Transverse colon (tissue), 4 donors: ENCODE measurements at places on chromosomes 1 and 21.

GRCh38 chr1:56390232-56390867 is 189.0 kb downstream of the PLPP3 start:
- no peak for DNase-seq

DNA sequence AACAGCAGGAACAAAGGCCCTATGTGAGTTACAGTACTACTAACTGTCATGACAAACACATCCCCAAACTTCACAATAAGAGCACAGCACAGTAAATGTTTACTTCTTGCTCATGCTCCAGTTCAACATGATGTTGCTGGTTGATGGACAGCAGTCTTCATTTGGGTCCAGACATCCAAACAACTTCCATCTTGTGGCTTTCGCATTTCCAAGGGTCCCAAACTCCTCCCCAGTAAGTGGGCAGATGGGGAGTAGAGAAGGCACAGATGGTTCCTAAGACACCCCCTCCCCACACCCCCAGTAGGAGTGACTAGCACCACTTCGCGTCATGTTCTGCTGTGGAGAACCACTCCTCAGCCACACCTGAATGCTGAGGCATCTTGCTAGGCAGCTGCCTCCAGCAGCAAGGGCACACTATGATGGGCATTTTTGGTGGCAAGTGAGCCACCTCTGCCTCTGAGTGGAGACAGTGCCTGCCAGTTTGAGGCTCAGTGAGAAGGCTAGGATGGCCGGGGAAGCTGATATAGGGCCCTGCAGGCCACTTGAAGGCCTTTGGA is 32.7 kb upstream of the CD2 start:
- DNase-seq: no peak

DNA sequence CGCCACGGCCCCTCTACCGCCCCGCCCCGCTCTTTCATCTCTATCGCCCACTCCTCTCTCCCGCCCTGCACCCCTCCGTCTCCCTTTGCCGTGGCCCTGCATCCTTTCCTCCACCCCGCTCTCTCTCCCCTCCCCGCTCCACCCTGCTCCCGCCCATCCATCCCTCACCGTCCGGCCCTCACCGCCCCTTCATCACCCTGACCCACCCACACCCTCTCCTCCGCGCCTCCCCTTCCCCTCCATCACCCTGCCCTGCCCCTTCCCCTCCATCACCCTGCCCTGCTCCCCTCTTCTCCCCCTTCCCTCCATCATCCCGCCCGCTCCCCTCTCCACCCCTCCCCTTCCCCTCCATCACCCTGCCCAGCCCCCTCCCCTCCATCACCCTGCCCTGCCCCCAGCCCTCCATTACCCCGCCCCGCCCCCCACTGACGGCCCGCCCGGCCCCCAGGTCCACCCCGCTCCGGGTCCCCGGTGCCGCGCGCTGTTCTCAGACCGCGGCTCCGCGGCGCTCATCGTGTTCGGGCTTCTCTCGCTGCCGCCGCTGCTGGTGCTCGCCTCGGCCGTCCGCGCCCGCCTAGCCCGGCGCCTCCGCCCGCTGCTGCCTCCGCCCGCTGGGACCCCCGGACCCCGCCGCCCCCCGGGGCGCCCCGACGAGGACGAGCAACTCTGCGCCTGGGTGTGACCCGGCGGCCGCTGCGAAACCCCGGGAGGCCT is 6.2 kb upstream of the ANKRD65 start:
- DNase-seq: no peak

DNA sequence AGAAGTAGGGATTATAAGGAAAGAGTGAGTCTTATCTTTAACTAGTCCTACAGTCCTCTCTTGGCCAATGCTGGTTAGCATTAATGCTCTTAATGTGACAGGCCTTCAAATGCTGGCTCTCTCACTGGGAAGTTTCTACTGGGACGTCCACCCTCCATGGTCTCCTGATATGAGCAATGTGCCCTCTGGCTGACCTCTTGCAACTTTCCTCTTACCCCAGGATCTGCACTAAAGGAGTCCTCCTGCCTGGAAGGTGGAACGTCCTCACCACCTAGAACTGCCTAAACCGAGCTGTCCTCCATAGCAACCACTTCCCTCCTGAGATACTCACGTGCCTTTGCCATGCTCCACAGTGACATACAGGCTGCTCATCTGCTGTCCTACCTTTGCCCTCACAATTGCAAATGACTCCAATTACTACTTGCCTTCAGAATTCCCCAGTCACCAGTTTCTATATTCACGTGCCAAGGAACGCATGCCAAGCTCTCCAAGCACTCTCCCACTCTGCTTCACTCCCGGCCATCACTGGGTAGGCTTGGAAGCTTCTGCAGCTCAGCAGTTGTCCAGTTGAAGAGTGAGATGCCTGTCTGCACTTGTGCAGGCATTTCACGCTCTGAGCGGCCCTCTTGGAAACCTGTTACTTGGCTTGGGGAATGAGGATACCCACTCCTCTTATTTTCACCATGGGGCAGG is 404.7 kb downstream of the RRAGC start:
- DNase-seq: no peak

DNA sequence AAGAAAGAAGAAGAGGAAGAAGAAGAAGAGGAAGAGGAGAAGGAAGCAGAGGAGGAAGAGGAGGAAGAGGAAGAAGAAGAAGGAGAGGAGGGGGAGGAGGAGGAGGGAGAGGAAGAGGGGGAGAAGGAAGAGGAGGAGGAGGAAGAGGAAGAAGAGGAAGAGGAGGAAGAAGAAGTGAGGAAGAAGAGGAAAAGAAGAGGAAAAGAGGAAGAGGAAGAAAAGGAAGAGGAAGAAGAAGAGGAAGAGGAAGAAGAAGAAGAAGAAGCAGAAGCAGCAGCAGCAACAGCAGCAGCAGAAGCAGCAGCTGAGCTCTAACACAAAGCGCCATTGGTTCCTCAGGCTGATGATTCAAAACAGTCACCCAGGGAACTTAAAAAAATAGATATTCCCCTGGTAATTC is 34.0 kb downstream of the DNAI4 start:
- DNase-seq: no peak

- no peak for DNase-seq
These were observed 127.2 kb downstream of the MACF1 start for GRCh38 chr1:39331647-39332046.

- DNase-seq: peak; percentile 56
These were observed 1.0 kb upstream of the EFNA1 start for GRCh38 chr1:155126556-155127104.

DNA sequence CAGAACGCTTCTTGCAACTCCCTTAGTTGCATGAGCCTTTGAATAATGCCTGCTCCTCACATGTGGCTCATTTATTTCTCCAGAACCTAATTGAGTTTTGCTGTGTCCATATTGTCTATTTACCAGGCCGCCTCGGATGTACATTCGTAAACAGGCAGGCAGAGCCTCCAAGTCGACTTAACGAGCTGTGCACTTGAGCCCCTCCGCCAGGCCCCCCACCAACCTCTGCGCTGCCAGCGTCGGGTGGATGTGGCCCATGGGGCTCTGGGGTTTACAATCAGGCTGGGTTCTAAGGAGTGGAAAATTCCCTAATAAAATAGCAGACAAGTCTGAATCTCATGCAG is 106.1 kb downstream of the NPHP4 start:
- DNase-seq: no peak

GRCh38 chr1:202034683-202035462 is 24.5 kb downstream of the ELF3 start:
- peak; percentile 93 for DNase-seq

- DNase-seq: no peak
These were observed at the start of gene BARHL2 for GRCh38 chr1:90716552-90717355. Gene BARHL2 (minus strand): TSS chr1:90717302. CDS start chr1:90717195, 107 bp downstream.

DNA sequence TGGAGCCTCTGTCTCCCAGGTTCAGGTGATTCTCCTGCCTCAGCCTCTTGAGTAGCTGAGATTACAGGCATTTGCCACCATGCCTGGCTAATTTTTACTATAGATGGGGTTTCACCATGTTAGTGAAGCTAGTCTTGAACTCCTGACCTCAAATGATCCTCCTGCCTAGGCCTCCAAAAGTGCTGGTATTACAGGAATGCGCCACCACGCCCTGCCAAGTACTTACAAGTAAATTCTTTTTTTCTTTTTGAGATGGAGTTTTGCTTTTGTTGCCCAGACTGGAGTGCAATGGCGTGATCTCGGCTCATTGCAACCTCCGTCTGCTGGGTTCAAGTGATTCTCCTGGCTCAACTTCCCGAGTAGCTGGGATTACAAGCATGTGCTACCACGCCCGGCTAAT is 42.5 kb downstream of the RPRD2 start:
- no peak for DNase-seq

GRCh38 chr1:87683196-87683956 is 354.7 kb downstream of the LMO4 start:
- no peak for DNase-seq

- no peak for DNase-seq
These were observed 1.1 kb upstream of the RPRD2 start for GRCh38 chr1:150362721-150363425.

DNA sequence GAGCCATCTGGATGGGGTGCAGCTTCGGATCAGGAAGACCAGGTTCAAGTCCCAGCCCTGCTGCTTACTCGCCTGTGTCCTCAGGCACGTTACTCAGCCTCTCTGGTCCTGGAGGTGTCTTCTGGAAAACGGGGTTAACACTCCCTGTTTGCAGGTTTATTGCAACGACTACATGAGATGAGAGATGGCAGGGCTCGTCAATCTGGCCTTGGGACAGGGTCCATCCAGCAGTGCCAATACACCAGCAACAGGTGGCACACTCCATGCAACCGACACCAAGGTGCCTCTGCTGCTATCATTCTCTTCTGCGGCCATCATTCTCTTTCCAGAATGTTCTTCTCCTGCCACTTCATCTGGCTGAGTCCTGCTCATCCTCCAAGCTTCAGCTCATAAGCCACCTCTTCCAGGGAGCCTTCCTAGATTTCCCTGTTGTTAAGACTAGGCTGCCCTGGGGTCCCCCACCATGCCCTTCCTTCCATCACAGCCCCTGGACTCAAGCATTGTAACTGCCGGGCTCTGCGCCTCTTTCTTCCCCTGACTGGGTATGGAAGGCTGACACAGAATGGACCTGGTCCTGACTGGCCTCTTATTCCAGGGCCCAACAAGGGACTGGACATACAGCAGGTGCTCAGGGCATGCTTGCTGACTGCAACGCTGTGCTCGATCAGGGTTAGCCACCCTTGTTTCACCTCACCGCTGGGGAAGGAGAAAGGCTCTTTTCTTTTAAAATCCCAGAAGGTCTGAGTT is 87.4 kb downstream of the DMRTB1 start:
- DNase-seq: peak; percentile 1

GRCh38 chr1:55636696-55637095 is 421.5 kb upstream of the USP24 start:
- DNase-seq: no peak

DNA sequence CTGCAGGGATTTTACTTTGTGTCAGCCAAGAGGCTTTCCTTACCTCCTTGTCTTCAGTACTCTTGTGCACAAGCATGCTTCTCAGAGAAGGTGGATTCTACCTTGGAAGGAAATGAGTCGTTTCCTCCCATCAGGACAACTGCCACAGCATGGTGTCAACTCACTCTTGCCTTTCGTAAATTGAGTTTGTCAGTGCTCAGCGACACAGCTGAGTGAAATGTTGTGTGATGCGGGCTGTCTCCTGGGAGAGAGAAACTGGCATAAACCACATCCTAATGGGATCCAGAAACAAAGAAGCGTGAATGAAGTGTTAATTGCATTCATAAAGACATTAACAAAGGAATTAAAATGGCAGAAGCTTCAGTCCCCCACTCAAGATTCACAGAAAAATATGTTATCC is 51.5 kb upstream of the SLC22A15 start:
- DNase-seq: no peak

DNA sequence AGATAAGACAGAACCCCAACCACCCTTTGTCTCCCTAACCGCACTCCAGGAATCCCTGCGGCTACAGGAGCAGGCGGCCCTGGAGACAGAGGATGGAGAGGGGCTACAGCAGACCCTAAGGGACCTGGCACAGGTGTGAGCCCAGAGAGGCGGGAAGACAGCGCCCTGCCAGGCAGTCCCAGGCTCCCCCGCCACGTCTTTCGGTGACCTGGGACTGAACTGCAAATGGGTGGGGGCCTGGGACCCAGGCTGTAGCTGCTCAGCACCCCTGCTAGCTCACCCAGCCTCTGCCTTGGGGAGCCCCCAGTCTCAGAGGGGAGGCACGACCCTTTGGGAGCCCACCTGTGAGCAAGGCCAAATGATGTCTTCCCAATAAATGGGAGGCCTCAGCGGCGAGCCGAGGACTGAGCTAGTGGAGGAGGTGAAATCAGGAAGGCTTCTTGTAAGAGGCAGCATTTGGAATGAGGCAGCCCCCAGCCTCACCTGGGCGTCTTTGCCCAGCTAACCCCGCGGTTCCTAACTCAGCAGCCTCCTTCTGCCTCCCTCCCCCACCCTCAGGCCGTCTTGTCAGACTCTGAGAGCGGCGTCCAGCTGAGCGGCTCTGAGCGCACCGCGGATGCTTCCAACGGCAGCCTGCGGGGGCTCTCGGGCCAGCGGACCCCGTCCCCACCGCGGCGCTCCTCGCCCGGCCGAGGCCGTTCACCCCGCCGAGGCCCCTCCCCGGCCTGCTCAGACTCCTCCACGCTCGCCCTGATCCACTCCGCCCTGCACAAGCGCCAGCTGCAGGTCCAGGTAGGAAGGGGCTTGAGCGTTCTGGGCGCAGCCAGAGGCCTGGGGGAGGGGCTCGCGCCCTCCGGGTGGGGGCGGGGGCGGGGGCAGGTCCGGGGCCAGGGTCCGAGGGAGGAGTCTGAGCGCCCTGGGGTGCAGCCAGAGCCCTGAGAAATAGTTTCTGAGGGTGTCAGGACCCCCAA is 16.9 kb downstream of the CROCC start:
- no peak for DNase-seq

- DNase-seq: no peak
These were observed 121.8 kb downstream of the OSBPL9 start for GRCh38 chr1:51738681-51739080.

DNA sequence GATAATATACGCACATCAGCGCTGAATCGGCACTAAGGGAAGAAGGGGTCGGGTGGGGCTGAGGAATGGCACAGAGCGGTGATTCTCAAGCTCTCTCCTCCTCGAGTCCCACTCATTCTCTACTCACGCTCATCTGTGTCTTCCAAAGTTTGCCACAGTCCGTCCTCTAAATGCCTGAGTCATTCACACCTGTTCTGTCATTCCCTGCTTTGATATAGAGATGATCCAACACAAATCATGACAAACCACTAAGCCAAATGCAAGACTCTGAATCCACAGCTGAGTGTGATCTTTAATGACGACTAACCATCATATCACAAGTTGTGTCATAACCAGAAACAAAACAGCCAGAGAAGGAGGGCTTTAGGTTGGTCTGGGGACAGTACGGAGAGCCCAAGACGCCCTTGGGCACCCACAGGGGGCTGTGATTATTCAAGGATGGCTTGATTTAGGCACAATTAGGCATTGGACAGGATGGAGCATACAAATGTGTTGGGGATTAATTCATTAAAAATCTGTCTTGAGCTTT is 501.5 kb downstream of the KIF26B start:
- no peak for DNase-seq
